Epithelial cell of prostate (primary cell): ENCODE measurements at places on chromosomes 7 and 10.

DNA sequence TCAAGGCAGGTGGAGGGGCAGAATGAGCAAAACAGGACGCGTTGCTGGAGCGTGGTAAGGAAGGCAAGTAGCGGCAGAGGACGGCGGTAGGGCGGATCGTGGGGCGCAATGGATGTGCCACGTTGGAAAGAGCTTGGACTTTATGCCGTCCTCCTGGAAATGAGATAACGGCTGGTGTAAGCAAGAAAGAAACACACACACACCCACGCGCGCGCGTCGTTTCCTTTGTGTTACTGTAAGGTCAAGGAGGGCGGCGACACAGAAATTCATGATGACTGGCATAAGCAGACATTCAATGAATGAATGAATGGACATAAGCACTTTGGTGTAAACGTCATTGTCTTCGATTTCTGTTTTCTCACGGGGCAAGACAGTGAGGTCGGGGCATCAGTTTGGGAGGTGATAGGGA lies 683 bp upstream of the ENTPD7 start:
- DNase-seq = no peak

DNA sequence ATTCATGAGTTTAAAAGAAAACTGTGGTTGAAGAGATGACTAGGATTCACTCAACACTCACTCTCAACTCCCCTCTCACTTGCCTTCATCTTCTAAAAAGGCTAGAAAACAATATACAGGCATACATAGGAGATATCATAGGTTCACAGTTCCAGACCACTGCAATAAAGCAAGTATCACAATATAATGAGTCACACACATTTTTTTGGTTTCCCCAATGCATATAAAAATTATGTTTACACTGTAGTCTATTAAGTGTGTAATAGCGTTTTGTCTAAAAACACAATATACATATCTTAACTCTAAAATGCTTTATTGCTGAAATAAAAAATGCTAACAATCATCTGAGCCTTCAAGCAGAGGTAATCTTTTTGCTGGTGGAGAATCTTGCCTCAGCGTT lies 104.9 kb upstream of the PDE1C start:
- no peak for DNase-seq

- DNase-seq = peak; percentile 89
These were observed 246.1 kb downstream of the TNS3 start for GRCh38 chr7:47335557-47336471.

DNA sequence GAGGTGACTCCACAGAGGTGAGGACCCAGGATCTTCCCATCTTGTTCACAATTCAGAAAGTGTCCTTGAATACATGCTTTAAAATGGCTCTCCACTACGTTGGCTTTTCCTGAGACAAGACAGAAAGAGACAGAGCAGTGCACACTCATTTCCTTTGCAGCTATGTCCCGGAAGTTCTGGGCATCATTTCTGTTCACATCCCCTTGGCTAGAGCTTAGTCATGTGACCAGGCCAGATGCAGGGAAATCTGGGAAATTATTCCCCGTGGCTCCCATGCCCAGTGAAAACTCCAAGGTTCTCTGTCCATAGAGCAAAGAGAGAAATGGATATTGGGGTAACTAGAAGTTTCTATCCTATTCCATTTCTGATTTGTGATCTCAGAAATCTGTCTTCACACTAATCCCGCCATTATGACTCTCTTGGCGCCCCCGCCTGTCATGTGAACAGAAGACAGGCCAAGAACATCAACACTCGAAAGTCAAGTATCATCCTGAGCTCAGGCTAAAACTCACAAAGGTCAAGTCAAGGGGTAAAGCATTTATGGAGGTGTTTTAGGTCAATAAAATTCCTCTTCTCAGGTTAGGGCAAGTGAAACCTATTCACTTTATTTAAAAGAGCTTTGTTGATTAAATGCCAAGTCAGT lies 251.4 kb upstream of the HABP2 start:
- no peak for DNase-seq

GRCh38 chr10:117204316-117204715 lies 7.0 kb downstream of the KCNK18 start:
- no peak for DNase-seq

DNA sequence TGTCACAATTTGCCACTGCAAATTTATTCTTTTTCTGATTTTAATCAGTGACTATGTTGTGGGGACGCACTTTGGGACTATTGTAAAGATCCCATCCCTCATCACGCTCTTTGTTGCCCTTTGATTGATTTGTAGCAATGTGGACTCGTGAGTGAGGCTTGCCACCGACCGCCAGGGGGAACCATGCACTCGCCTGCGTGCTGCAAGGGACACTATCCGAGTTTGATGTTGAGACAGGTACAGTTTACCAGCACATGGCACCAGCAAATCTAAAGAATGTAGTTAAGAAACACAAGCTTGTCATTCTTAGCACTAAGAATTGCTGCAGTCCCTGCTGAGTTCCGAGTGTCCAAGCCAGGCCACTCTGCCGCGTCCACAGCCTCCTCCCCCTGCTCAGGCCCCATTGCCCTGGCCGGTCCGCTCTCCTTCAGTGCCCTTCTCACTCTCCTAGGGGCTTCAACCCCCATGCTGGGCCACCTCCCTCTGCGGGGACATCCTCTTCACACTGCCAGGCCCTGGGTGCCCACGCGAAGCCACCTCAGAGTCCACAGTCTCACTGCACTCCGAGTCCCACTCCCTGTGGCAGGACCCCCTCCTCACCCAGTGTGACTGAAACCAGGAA lies 2.0 kb upstream of the SFTPA2 start:
- no peak for DNase-seq

- no peak for DNase-seq
These were observed 12.2 kb upstream of the SVIL start for GRCh38 chr10:29646960-29647461.

- no peak for DNase-seq
These were observed 881 bp downstream of the C10orf67 start for GRCh38 chr10:23343591-23344240.

DNA sequence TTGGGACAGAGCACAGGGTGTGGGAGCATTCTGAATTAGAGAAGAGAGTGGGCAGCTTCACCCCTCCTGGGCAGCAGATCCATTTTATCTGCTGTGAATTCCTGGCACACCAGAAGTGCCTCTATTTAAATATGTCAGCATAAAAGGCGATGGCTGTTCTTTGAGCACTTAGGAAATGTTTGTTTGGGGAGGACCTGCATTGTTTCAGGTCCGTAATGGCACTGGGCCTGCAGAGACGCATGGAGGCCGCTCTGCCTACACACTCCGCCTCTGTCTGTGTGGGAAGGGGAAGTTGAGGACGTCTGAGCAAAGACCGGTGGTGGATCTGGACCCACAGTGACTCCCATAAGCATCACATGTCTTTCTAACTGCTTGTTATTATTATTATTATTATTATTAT lies 253.2 kb downstream of the CAMK1D start:
- no peak for DNase-seq

DNA sequence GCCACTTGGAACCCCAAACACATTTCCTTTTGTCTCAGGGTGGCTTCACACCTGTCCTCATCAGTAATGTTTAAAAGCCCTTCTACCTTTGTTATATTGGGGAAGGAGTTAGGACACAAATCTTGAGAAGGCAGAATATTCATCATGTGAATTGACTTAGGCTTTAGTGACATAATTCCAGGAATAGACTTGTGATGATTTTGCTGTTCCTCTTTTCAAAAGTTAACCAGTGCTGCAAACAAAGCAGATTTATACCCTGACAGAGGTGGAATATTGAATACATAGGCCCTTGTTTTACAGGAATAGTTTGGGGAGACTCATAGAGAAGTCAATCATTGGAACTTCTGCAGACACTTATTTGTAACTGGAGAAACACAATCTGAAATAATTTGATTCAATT lies 27.0 kb downstream of the ZNF786 start:
- no peak for DNase-seq

DNA sequence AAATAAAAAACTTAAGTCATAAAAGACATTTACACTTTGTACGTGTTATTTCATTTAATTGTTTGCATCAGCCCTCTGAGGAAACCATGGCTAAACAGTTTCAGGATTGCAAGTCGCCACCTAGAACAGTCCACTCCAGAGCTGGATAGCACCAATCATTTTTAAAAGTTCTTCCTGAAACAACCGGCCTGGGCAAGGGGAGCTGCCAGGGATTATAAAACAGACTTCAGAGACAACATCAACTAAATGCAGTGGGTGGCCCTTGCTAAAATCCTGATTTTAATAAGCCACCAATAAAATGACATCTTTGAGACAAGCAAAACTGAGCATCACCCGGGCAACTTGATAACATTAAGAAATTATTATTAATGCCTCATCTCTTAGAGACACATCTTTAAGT lies 13.5 kb downstream of the DLG5 start:
- DNase-seq = no peak

DNA sequence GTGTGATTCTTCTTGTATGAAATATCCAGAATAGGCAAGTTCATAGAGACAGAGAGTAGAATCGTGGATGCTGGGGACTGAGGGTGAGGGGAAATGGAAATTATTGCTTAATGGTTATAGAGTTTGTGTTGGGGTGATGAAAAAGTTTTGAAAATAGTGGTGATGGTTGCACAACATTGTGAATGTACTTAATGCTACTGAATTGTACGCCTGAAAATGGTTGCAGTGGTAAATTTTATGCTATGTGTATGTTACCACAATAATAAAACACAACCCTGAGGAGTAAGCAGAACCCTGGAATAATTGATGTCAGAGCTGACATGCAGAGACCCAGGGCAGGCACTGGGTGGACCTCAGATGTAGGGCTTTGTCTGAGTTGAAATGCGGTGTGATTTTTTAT lies 57.6 kb downstream of the TACR2 start:
- no peak for DNase-seq

DNA sequence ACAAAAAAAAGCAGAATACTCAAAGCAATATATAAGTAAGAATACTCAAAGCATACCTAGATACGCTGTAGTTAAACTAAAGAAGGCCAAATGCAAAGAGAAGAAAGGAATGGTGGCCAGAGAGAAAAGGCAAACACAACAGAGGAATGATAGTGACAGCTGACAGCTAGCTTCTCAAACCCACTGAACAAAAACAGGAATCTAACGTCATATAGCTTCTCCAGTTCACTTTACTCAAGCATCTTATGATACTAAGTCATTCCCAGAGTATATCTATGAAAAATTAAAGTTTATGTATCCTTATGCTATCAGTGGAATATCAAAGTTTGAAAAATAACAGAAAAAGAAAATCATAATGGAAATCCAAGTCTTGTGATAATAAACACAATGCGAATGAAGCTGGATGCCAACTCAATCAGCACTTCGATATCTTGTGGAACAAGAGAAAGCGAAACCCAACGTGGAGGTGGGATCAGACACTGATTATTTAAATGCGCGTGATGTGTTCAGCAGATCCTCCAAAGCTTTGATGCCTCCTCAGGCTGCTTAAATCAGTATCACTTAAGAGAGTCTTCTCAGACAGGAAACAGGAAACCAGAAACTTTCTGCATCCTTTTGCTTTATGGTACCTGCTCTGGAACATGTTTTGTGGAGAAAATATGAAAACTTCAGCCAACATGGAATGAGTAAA lies 102.8 kb downstream of the PIP4K2A start:
- DNase-seq = no peak

DNA sequence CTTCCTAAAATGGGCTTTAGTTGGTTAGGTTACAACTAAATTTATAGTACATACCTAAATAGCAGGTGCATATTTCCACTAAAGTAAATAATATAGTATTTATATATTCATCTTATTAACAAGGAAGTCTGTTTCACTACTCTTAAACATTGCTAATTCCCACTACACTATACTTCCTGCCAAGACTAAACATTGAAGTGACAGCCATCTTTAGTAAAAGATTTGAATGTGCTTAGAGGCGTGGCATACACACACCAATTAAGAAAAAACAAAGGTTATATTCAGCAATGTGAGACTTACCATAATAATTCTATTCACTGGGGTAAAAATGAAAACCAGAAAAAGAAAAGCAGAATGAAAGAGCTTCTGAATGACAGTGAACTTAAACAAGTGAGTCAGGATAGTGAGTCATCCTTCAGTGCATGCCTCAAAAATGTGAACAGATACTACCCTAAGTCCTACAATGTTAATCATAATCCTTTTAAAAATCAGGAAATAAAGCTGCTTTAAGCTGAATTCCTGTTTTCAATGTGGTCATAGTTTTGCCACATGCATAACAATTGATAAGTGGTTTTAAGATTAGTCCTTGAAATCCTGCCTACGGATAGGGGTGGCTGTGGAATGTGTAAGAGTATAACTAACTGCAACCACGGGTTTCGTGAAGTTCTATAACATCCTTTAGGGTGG lies 59.4 kb downstream of the USP6NL start:
- peak; percentile 93 for DNase-seq

DNA sequence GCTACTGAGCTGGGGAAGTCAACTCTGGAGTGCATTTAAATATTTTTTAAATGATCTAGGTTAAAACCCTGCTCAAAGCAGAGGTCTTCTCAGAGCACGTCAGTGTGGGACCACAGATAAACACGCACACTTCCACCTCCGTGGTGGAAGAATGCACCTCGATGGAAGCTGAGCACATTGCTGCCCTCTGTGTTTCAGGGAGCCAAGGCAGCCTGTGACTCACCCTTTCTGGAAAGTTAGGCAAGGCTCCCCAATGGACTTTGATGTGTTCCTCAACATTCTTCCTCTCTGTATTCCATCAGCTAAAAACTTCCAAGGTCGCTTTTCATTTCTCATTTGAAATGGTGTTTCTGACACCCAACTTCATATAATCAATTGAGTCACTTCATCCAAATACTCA lies 170.8 kb upstream of the KMT2E start:
- no peak for DNase-seq

DNA sequence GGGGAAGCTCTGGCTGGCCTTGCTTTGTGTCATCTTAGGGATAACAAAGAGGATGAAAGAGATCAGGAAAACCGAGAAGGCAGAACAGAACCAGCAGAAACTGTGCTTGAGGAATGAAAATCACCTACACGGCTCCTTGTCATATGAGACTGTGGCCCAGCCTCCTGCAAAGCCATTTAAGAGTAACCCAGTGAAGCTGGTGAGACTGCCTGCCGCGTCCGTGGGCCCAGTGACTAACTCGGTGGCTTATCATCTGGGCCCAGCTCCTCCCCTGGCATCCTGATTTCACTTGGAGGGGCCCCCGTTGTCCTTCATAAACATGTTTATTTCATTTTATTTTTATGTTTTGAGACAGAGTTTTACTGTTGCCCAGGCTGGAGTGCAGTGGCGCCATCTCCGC lies 30.7 kb downstream of the HTRA1 start:
- DNase-seq = no peak

DNA sequence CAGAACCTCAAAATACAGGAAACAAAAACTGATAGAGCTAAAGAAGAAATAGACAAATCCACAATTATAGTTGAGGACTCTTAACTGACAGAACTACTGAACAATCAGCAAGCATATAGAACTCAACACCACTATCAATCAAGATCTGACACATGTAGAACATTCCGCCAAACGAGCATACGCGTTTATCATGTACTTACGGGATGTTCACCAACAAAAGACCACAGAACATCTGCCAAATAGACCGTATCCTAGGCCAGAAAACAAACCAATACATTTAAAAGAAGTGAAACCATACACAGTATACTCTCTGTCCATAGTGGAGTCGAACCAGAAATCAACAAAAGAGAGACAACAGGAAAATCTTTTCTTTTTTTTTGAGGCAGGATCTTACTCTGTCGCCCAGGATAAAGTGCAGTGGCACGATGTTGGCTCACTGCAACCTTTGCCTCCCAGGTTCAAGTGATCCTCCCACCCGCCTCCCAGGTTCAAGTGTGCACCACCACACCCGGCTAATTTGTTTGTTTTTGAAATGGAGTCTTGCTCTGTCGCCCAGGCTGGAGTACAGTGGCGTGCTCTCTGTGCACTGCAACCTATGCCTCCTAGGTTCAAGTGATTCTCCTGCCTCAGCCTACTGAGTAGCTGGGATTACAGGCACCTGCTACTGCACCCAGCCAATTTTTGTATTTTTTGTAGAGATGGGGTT lies 5.1 kb downstream of the GNA12 start:
- DNase-seq = no peak

- no peak for DNase-seq
These were observed 7.1 kb upstream of the SEMA3E start for GRCh38 chr7:83655951-83656556.
